ENCODE measurements at places on chromosomes 12 and 14.

GRCh38 chr12:113818283-113818682 is 147.8 kb downstream of the RBM19 start:
- no peak for DNase-seq

DNA sequence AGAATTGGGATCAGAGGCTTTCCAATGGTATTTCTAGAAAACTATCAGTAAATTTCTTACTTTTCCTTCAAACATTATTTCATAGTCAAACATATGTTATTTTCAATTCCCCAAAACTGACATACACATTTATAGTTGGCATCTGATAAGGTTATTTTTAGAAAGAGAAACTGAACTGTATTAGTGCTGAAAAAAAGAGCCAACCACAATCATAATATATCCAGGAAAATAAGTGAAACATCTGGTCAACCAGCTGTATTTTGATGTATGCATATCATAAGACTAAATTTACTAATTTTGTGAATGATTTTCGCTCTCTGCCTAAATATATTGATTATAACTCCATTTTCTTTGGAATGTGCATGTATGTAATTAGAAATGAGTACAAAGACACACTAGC is 554.2 kb downstream of the FLRT2 start:
- no peak for DNase-seq

- DNase-seq, result no peak
Observed at GRCh38 chr14:75295061-75295461, 16.4 kb downstream of the FOS start.

- DNase-seq, result no peak
Observed at GRCh38 chr14:93306812-93307211, 26.0 kb downstream of the BTBD7 start.

- DNase-seq, result no peak
Observed at GRCh38 chr12:131309700-131310099, 356.0 kb downstream of the ADGRD1 start.

DNA sequence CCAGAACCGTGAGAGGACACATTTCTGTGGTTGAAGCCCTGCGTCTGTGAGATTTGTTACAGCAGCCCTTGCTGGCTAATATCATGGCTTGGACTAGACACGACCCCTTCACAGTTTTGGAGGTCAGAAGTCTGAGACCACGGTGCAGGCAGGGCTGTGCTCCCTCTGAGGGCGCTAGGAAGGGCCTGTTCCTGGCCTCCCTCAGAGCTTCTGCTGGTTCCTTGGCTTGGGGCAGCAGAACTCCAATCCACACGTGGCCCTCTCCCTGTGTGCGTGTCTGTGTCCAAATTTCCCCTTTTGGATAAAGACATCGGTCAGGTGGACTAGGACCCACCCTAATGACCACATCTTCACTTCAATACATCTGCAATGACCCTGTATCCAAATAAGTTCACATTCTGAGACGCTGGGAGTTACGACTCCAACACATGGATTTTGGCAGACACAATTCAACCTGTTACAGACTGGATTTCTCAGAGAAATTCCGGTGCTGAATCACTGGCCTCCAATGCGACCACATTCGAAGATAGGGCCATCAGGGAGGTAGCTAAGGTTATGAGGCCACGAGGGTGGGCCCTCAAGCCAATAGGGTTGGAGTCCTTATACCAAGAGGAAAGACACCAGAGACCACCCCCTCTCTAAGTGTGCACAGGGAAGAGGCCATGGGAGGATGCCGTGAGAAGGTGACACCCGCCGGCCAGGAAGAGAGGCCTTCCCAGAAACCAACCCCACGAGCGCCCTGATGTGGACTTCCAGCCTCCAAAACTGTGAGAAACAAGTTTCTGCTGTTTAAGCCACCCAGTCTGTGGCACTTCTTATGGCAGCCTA is 43.6 kb upstream of the PPP2R5C start:
- DNase-seq, result no peak

DNA sequence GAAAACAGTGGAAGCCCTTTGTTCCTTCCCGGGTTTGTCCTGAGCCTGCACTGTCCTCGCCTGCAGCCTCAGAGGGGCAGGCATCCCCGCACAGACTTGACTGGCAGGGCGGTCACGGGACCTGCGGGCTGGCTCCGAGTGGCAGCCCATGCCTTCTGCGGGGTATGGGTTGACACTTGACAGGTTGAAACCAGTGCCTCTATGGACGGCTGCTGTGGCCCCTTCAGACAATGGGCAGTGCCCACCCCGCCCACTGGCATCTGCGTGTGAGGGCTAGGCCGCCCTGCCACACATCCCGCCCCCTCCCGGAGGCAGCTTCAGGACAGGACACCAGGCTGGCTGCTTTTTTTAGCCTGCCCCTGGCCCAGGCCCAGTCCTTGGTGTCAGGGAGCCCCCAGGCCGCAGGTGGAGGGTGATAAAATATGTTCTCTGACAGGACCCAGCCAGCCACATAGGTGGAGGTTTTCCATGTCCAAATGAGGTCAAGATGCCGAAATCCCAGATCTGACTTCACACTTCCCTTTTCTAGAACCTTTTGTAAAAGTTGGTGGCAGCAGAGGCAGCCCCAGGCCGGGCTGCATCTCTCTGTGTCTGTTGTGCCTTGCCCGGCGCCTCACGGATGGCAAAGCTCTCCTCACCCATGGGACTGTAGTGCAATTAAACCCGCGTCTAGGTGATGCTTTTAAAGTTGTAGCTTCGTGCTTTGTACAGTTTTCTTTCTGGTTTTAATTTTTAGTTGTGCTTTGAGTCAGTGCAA is 10.0 kb downstream of the ANKRD9 start:
- DNase-seq, result no peak

- no peak for DNase-seq
Observed at GRCh38 chr14:61671082-61671481, 24.2 kb upstream of the HIF1A start.

GRCh38 chr12:97267594-97268202 is 194.9 kb upstream of the RMST start:
- DNase-seq, result no peak

DNA sequence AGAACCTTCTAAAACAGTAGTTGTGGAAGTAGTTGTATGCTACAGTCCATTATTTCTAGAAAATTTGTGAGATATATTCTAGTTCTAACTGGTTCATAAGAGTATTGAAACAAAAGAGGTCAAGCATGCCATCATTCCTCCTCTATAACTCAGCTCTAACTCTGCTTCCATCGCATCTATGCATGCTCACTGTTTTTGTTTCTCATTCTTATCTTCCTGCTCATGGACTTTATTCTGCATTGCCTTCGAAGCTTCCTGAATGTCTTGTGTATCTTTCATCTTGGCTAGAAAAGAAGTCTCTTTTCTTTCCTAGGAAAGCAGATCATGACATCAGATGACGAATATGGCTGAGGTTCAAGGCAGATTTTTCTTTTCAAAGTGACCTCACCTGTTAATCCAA is 402 bp downstream of the LMNTD1 start:
- no peak for DNase-seq

- DNase-seq, result no peak
Observed at GRCh38 chr12:9626291-9626690, 18.6 kb upstream of the KLRB1 start.

- DNase-seq, result no peak
Observed at GRCh38 chr12:45655186-45655585, 74.3 kb upstream of the ARID2 start.

DNA sequence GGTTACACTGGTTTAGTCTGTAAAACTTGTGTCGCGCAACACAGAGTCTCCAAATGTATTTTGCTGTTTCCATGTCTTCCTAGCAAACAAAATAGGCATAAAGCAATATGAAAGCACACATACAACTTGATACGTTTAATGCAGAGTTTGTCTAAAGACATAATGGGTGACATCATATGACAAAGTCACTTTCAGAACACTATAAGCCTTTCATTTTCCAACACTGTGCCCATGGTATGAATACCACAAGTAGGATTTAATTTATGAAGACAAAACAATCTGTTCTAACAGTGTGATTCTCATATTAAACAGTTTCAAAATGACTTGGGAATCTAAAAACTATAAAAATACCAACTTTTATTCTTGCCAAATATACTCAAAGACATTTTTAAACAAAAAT is 58.4 kb downstream of the PTPN21 start:
- DNase-seq, result no peak

DNA sequence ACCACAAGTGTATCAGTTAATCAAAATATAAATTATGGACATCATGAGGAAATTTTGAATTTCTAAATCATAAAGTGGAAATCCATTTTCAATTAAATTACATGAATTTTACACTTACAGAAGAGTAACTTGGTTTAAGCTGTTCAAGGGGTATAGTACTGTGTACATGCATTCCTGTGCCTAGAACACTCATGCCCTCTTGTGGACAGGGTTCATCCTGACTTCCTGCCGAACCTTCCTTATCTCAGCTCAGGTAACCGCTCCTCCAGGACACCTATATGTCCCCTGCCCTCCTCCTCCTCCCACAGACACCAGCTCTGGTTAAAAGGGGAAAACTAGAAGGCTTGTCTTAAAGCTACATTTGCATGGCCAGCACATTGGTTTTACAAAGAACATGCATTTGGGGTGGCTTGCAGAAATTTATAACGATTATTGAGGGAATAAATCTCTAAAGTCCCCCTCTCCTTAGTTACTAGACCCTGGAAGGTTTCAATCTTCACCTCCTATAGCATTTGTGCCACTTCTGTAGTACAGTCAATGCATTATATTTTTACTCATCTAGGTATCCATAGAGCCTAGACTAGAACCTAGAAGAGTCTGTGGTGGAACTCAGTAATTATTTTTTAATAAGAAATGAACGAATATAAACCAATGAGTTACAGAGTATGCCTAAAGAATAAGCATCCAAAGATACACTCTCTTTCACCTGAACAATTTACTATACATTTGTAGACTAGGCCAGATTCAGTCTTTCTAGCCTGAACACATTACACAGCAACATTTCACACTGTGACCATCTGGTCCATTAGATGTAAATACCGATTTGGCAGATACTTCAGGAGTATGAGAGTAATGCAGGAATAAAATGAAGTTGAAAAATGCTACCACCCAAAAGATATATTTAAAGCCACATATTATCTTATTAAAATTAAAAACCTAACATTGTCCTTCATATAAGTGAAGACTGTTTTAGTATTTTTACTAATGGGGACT is 345.6 kb downstream of the PAWR start:
- no peak for DNase-seq

GRCh38 chr12:108075561-108075960 is 53.5 kb upstream of the WSCD2 start:
- DNase-seq, result no peak

- DNase-seq, result no peak
Observed at GRCh38 chr14:74134484-74134883, 49.7 kb downstream of the LIN52 start.

- no peak for DNase-seq
Observed at GRCh38 chr12:26052652-26053051, 72.2 kb downstream of the BHLHE41 start.

DNA sequence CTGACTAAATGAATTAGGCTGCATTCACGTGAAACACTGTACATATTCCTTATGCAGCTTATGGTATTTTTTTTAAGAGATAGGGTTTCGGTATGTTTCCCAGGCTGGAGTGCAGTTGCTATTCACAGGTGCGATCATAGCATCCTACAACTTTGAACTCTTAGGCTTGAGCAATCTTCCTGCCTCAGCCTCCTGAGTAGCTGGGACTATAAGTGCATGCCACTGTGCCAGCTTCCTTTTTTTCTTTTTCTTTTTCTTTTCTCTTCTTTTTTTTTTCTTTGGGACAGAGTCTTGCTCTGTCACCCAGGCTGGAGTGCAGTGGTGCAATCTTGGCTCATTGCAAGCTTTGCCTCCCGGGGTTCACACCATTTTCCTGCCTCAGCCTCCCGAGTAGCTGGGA is 35.8 kb upstream of the SPPL3 start:
- no peak for DNase-seq

DNA sequence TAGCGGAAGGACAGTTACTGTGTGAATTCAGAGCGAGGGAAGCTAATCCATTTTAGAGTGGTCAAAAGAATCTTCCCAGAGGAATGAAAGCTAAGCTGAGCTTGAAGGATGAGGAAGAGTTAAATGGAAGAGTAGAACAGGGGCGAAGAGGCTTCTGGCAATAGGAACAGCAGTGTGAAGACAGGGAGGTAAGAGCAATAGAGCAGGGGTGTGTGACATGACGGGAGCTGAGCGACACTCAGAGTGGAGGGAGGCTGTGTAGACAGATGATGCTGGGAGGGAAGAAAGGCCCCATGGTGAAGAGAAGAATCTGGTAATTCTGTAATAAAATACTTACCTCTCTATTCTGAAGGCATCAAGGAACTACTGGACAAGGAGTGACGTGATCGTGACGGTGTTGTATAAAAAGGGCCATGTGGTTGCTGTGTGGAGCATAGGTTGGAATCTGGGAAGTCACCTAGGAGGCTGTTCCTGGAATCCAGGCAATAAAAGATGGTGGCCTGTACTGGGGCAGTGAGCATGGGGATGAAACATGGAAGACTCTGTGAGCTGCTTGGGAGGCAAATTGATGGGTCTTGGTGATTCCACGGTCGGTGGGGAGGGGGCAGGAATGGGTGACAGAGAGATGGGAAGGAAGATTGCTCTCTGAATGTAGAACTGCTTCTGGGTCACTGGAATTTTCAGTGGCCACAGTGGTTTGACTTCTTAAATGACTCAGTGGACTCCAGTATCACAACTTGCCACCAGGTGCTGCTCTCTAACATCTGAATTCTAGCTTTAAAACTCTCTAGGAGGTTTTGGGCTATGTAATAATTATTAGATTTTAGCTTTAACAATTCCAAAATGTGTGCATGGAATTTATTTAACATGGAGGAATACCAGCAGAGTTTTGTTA is 164.1 kb downstream of the ATP23 start:
- DNase-seq, result no peak

DNA sequence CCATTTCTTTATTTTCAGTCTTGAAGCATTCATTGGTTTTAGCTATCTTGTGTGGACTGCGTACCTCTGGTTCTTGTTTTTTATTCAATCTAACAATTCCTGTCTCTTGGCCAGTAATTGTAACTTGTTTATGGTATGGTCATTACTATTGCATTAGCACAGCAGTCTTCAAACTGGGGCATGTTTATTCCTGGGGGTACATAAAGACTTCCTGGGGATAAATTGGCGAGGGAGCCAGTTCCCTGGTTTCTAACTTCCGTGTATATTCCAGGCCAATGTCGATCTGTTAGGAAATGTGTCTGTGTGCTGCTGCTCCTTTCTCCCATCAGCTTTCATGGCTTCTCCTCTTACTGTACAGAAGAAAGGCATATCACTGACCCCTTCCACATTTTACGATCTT is 13.7 kb upstream of the EVL start:
- no peak for DNase-seq

DNA sequence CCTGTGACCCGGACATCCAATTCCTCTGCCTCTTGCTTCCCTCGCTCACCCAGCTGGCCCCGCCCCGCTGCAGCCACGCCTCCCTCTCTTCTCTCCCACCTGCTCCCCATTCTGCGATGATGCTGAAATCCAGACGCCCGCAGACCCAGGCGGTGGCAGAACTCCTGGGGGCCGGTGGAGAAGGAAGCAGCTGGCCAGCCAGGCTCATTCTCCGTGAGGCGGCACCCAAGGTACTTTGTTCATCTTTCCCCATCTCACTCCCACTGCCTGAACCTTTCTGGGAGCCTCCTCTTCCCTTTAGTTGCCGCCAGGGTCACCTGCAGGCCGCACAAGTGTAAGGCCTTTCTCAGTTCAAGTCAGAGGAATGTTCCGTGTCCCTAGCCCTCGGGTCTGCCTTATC is 35.7 kb downstream of the FOXN4 start:
- DNase-seq, result no peak
